Transverse colon (tissue), 4 donors: ENCODE measurements at places on chromosomes 5 and 9.

DNA sequence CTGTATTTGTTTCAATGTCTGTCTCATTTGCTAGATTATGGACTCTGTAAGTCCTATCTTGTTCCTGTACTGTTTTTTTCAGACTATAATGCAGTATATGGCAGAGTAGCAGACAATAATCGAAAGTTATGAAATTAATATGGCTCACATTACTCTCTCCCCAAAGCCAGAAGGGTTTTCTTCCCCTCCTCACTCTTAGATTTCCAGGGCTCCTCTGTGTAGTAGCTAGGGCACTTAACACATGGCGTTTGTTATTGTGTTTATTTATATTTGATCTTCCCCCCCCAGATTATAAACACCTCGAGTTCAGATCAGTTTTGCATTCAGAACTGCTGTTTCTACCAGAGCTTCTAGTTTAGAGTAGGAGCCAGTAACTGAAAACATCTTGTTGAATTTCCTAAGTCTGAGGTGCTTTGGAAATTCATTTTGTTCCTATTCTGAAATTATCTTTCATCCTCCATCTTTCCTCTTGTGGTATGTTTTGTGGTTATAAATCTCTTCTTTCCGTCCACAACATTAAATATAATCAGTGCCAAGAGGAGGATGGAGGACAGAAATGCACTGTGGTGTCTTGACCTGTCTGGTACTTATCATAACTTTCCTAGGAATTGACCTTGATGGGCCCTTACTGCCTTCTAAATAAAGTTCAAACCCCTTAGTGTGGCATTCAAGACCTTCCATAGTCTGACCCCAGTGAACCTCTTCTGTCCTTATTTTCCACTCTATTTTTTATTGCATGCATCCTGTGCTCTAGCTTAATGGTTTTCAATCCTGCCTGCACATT, 27.0 kb downstream of the TLE4 start:
- DNase-seq = no peak

- peak; percentile 8 for DNase-seq
These were observed 139.2 kb upstream of the PALM2AKAP2 start for GRCh38 chr9:109640580-109641371.

DNA sequence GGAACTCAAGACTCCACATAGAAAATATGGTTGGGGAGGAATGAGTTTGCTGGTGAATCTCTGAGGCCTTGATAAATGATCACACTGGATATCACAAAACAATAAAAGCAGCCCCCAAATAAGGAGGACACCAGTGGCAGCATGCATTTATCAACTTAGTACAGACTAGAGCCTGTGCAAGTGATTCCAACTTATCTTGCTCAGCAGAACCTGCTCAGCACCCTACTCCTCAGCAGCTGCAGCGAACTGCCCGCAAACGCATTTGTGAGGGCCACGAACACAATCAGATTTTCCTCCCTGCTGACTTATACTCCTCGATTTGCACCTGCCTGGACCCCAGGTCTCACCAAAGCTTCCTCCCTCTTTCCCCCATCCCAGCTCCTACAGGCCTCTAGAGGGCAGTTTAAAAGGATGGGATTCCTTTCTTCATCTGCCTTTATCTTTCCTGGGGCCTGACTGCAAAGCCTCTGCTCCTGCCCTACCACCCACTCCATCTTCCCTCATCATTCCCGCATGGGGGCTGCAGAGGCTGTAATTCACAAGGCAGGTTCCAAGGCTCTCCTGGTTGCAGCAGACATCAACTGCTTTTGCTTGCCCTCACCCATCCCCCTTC, 41.2 kb downstream of the ANKS6 start:
- no peak for DNase-seq

DNA sequence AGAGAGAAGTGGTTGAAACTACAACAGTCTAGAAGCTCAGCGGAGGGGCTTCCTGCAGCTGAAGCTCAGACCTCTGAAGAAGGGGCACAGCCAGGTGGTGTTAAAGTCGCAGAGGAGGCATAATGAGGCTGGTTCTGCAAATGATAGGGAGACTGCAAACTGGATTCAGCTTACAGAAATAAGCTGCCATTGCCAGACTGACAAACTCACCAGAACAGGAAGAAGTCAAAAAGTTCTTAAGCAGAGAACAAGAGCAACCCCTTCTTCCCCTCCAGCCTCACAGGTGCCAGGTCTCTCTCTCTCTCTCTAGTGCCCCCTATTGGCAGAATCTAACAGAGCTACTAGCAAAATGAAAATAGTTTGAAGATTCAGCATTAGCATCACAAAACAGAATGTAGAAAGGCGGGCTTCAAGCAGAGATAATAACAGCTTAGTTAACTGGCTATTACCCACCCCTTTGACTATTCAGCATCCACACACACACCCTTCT, 76.7 kb downstream of the GRAMD2B start:
- DNase-seq = no peak

GRCh38 chr9:21828853-21829410, 26.5 kb downstream of the MTAP start:
- no peak for DNase-seq

DNA sequence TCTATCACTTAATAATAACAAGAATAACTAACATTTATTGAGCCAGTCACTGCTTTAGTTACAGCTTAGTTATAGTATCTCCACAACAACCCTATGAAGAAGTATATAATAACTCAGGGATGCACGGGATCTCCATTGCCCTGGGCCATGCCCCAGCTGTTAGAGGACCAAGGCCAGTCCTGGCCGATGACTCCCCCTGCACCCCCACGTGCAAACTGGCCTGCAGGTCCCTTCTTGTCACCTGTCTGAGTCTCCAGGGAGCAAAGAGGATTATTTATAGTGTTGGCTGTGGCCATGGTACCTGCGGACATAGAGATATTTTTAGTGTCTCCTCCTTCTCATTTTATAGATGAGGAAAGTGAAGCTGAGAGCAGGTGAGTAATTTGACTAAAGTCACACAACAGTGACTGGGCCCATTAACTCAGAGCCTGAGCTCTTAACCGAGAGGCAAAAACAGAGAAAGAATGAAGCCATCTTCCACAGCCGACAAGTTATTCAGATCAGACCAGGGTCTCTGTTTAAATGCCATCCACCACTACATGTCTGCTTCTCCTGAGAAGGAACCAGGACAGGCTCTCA, 94.4 kb downstream of the TMEM215 start:
- DNase-seq = no peak

GRCh38 chr9:113368348-113368981, 8.3 kb downstream of the HDHD3 start:
- DNase-seq = no peak

GRCh38 chr5:139895647-139896046, 100.0 kb downstream of the PSD2 start:
- DNase-seq = no peak

DNA sequence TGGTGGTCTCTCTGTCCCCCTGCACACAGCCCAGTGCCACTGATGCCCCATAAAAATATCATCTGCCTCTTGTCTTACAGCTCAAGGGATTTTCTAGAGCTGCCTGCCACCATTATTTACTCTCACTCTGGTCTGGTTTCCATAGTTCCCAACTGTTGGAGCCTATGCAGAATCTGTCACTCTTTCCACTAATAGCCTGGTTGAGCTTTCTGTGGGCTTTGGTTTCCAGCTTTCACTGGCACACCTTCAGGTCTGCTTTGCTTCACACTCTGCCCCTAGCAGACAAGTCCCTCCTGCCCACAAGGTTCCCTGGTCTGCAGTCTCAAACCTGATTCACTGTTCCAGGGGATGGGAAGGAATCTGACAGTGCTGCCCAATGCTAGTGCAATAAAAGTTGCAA, 103.0 kb upstream of the FTMT start:
- no peak for DNase-seq

- no peak for DNase-seq
These were observed 308.0 kb upstream of the NREP start for GRCh38 chr5:112064956-112065355.

- no peak for DNase-seq
These were observed 79.3 kb downstream of the STARD4 start for GRCh38 chr5:111432883-111433536.

- DNase-seq = no peak
These were observed 192.6 kb upstream of the MSX2 start for GRCh38 chr5:174531782-174532191.

GRCh38 chr9:30519756-30520155, 1864.7 kb upstream of the ACO1 start:
- no peak for DNase-seq

DNA sequence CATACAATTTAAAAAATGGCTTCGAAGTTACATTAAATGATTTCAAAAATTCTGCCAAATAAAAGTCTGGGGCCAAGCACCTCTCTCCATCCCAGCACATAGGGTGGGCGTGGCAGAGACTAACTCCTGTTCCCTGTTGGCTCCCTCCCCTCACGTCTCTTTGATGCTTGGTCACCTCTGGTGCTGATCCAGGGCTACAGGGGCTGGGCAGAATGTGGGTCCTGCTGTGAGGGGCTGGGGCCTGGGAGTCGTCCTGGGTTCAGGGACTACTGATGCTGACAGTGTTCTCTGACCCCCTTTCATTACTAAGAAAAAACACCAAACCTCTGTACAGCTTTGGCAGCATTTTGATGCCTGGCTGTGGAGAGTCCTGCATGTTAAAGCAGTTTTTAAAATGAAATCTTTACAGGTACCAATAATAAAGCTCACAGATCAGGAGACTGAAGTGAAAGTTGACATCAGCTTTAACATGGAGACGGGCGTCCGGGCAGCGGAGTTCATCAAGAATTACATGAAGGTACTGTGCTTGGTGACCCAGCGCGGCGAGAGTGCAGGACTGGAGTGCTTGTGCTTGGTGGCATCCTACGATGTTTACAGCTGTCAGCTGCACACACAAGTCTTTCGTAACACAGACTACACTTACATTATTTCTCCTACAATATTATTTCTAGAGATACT, 29.0 kb downstream of the TENT4A start:
- no peak for DNase-seq

- no peak for DNase-seq
These were observed 19.4 kb downstream of the CCDC171 start for GRCh38 chr9:15572200-15572770.

- DNase-seq = no peak
These were observed 25.6 kb upstream of the ACTBL2 start for GRCh38 chr5:57508211-57508610.
